ENCODE measurements at places on chromosomes 16 and 17. TPM values are rescaled to one million over a fixed set of nuclear protein-coding genes. Genes with fewer than 3 reads are reported as not detected.

ADAD2 gene
- total RNA-seq: not detected

DNA sequence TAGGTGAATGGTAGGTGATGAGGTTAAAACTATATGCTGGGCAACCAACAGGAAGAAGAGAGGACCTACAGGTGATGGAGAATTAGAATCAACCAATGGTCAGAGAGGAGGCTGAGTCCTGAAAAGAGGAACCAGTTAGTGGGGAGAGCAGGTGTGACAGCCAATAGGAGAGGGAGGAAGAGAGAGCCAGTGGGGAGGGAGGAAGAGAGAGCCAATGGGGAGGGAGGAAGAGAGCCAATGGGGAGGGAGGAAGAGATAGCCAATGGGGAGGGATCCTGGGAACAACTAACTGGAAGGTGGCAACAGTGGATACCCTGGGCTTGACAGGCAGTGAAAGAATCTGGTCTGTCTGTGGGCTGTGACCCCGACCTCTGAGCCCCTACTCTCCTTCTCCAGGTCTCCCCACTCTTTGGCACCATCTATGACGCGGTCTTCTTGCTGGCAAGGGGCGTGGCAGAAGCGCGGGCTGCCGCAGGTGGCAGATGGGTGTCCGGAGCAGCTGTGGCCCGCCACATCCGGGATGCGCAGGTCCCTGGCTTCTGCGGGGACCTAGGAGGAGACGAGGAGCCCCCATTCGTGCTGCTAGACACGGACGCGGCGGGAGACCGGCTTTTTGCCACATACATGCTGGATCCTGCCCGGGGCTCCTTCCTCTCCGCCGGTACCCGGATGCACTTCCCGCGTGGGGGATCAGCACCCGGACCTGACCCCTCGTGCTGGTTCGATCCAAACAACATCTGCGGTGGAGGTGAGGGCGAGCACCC lies 3.7 kb downstream of the GUCY2D start:
- DNase-seq: peak; percentile 11

DNA sequence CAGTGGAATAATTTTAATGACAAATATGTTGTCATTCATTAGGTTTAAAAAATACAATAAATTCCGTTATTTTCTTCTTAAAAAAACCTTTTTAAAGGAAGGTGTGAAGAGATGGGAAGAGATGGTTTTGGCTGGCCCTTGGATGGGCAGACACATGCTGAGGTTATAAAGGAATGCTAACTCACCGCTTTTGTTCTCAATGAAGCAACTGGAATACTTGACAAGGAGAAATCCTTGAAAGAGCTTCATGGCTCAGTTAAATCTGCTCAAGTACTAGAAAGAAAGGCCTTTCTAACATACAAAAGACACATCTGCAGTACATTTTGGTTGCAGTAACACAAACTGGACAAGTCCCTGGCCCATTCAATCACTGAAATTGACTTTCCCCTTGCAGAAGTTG lies 158.3 kb upstream of the KCNJ16 start:
- no peak for DNase-seq

- no peak for DNase-seq
Measured at GRCh38 chr16:48206594-48207242, 37.4 kb upstream of the LONP2 start.
